ENCODE measurements at places on chromosomes 7 and 10.

DNA sequence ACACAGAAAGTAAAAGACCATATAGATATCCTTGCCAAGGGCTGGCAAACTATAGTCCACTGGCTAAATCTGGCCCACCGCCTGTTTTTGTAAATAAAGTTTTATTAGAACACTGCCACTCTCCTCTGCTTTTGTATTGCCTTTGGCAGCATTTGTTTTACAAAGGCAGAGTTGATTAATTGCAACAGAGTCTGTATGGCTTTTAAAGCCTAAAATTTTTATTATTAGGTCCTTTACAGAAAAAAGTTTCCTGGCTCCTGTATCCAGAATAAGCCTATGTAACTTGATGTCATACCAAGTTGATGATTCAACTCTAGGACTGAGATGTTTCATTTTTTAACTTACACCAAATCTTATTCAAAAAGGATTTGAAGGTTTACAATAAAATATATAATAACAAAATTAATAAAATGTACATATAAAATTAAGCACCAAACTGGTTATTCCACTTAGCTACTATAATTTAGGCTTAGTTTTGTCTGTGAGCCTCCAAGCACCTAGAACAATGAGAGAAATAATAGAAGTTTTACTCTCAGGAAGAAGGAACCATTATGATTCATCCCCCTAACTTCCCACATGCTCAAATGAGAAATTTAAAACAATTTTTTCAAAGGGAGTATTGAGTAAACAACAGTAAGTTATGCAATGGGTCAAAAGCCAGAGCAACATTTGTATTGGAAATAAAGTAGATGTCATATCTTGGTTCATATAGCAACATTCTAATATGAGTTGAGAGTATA is 31.9 kb downstream of the CPED1 start:
- DNase-seq: no peak

DNA sequence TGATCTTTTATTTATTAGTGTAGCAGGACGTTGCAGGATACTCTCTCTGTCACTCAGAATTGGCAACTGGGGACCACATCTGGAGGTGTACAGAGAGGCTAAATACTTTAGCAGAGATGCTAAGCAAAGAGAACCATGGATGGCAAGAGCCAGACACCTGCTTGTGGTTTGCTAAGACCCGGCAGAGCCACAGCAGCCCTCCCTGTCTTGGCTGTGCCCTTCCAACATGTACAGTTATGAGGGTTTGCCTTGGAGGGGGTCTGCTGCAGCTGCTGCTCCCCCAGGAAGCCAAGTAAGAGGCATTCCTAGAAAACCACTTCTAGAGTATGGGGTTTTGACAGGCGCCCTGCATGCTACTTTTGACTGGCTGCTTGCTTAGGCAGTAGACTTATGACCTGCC is 5.1 kb downstream of the NPVF start:
- DNase-seq: no peak

DNA sequence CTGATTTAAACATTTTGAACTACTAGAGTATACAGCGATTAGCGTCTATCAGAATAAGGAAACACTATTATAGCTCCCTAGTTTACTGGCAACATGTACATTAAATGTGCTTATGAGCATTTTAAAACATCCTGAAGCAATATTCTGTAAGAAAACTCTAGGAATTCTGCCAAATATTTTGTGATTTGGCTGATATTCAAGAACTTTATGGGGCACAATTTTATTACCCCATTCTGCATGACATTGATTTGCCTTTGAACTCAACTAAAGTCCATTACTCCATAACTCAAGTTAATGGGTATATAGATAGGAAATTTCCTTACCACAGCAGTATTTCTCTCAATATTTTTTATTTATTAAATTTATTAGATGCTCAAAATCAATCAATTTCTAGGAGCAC is 369.9 kb upstream of the KCND2 start:
- DNase-seq: no peak

- DNase-seq: no peak
Observed at GRCh38 chr10:48414778-48415177, 108.3 kb downstream of the MAPK8 start.

GRCh38 chr7:5172196-5172775 is 17.7 kb upstream of the WIPI2 start:
- no peak for DNase-seq
